ENCODE measurements at places on chromosomes 5 and 9.

GRCh38 chr5:44387921-44388320 is 1.3 kb downstream of the FGF10 start:
- DNase-seq, result no peak

DNA sequence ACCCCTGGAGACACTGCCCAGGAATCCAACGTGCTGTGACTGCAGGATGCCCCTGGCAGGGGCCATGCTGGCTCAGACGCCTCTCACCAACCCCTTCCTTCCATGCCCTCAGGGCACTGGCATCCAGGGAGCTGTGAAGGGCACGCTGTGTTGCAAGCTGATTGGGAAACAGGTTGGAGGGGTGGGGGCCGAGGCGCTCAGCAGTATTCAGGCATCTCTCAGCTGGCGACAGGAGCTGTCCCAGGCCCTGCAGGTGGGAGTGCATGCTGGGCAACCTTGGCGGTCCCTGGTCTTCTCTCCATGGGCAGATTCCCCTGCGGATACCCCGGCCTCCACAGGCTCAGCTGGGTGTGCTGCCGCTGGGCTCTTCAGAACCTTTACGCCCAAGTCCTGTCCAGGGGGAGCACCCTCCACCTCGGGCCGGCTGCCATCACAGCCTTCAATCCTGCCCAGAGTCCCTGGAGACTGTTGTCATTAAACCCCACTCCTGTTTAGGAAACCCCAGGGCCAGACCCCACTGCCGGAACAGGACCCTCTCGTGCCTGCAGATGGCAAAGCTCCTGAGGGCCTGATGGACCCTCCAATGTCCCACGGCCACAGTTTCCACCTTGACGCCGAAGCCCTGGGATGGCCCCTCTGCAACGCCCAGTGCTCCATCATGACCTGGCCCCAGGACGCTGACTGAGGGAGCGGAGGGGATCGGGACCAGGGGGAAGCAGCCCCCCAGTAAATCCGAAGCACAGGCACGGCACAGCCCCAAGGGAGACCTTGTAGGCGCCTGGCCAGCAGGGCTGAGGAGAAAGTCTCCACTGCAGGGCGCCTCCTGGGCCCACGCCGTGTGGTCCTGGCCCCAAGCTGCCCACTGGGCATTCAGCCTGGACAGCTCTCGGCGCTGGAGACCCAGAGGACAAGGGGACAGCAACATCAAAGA is 9.3 kb downstream of the TPPP start:
- DNase-seq, result no peak

DNA sequence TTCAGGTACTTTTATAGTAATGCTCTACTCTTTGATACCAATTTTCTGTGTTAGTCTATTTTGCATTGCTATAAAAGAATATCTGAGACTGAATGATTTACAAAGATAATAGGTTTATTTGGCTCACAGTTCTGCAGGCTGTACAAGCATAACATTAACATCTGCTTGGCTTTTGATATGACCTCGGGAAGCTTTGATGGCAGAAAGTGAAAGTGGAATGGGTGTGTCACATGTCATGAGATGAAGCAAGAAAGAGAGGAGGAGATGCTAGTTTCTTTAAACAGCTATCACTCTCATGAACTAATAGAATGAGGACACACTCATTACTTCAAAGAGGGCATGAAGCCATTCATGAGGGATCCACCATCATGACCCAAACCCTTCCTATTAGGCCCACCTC is 270.9 kb upstream of the IL12B start:
- DNase-seq, result no peak

GRCh38 chr5:169637085-169637548 is at the start of gene DOCK2:
DOCK2 (plus strand) TSS chr5:169637275; CDS start chr5:169637327, 52 bp downstream.
- DNase-seq, result peak; percentile 54

- DNase-seq, result no peak
These were observed 13.5 kb upstream of the FREM1 start for GRCh38 chr9:14923701-14924100.

GRCh38 chr5:116576053-116576713 is 1.6 kb upstream of the SEMA6A start:
- peak; percentile 2 for DNase-seq

- no peak for DNase-seq
These were observed 157.8 kb upstream of the RASEF start for GRCh38 chr9:83220730-83221129.

DNA sequence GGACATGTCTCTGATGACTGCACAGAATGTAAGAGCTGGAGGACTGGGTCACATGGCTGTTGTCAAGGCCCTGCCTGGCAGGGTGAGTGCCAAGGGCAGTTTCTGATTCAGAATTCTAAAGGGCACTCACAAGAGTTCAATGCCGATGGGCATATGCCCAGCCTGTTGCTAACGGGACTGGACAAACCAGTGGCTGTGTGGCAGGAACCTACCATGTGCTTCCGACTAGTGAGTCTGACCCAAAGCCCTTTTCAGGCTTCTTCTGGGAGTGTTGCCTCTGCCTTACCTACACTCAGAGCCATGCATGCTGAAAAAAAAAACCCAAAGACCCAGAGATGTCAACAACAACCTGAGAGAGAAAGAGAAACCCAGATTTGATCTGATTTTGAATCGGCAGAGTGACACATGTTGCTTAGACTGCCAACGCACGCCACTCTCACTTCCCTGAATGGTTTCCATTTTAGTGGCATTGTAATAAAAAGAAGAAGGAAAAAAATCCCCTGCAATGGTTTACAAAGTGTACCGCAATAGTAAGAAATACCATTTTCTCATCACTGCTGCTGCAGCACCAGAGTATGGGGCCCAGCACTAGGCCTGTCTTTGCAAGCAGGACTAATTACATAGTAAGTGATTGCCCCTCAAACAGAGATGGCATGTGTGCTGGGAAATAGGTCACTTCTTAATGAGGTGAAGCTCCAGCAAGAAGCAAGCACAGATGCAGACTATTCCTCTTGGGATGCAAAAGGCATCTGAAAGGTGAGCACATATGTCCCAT is 194.3 kb downstream of the PALM2AKAP2 start:
- DNase-seq, result peak; percentile 53

GRCh38 chr9:3730511-3730922 is 204.7 kb upstream of the RFX3 start:
- DNase-seq, result no peak

GRCh38 chr9:122656378-122656777 is 1.0 kb downstream of the OR1B1 start:
- no peak for DNase-seq

GRCh38 chr5:92409134-92409533 is 1026.0 kb upstream of the ARRDC3 start:
- no peak for DNase-seq

- DNase-seq, result no peak
These were observed 70.4 kb downstream of the GADD45G start for GRCh38 chr9:89675058-89675742.

GRCh38 chr9:87883990-87884389 is 1.3 kb downstream of the SPATA31E1 start:
- no peak for DNase-seq

DNA sequence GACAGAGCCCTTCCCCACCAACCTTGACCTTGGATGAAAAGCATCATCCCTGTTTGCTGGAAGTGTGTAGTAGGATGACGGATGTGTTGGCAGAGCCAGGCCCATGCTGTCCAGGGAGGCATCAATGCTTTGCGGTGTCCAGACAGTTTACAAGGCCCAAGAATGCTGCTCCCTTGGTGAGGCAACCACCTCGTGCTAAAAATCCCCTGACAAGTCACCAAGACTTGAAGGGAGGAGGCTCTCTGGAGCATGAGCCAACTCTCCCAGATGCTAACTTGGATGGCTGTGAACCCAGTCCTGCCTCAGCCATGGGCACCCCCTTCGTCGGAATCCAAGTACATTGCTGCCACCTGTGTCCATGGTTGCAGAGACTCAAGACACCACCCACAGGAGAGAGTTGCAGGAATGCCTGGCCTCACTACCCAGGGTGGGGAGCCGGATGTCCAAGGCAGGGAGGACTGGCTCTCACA is 9.5 kb upstream of the NKD2 start:
- DNase-seq, result no peak

- no peak for DNase-seq
These were observed 463.1 kb downstream of the NR2F1-AS1 start for GRCh38 chr5:93117751-93118531.

DNA sequence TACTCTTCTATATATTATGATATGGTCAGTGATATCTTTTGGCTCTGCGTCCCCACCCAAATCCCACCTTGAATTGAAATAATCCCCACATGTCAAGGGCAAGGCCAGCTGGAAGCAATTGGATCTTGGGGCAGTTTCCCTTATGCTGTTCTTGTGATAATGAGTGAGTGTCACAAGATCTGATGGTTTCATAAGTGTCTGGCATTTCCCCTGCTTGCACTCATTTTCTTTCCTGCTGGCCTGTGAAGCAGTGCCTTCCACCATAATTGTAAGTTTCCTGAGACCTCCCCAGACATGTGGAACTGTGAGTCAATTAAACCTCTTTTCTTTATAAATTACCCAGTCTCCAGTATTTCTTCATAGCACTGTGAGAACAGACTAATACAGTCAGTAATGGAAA is 45.0 kb upstream of the TNC start:
- DNase-seq, result no peak

GRCh38 chr5:174223355-174223754 is 177.8 kb downstream of the NSG2 start:
- no peak for DNase-seq

DNA sequence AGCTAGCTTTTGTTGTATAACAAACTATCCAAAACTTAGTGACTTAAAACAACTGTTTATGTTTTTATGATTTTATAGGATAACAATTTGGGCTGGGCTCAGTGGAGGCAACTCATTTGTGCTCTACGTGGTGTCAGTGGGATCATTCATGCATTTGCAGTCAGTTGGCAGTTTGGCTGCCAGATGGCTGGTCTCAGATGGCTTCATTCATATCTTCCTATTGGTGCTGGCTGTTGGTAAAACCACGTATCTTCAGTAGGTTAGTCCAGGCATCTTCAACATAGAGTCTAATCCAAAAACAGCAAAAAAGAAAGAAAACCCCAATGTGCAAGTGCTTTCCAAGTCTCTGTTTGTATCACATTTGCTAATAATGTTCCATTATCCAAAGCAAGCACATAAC is 51.7 kb upstream of the RIC1 start:
- no peak for DNase-seq

GRCh38 chr5:147935032-147935431 is 28.7 kb upstream of the C5orf46 start:
- no peak for DNase-seq

GRCh38 chr5:138831703-138832102 is 43.4 kb downstream of the LRRTM2 start:
- no peak for DNase-seq

DNA sequence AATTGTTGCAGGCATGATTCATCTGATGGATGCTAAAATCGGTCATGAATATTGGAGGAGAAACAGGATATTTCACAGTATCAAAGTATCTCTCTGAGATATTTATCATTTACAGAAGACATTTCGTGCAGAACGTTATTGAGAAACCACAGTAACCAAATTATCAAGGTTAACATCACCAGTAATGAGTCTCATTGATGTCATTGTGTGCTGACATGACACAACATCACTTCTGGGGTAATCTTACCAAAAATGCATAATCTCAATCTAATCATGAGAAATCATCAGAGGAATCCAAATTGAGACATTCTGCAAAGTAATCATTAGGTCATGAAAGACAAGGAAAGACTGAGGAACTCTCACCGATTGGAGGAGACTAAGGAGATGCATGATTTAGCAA is 42.7 kb downstream of the C5orf22 start:
- no peak for DNase-seq

- no peak for DNase-seq
These were observed 15.6 kb downstream of the MLLT3 start for GRCh38 chr9:20606652-20607051.

GRCh38 chr9:13439685-13440476 is 160.4 kb upstream of the MPDZ start:
- no peak for DNase-seq

DNA sequence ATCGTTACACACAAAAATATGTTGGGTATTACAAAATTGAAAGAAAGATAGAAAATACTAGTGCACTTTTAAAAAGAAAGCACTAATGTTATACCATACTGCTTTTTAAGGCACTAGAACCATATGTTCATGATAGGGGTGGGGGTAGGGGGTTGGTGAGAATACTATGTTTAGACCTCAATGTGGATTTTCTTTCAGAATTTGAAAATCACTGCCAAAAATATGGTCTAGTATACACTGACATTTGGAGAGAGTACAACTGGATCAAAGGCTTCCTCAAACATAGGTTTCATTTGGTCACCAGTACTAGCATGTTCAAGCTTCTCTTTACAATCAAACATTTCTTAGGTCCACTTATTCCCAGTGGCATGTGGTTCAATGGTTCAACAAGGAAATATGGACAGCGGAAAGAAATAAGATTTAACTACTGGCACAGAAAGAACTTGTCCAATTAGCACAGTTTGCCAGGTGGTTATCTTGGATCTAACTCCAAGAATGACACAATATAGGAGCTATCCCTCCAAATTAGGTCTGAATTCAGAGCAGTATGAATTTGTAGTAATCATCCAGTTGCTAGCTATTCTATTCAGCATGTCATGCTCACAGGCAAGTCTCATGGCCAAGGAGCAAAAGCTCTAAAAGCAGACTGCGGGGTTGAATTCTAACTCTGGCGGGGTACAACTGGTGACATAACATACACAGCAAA is 139.3 kb downstream of the SLC24A2 start:
- no peak for DNase-seq

GRCh38 chr5:136901-137300 is 44.9 kb downstream of the PLEKHG4B start:
- DNase-seq, result no peak

GRCh38 chr5:137753691-137754187 is 424 bp downstream of the HNRNPA0 start:
- DNase-seq, result peak; percentile 16

Measured in activated CD4-positive, alpha-beta T cell treated with anti-CD3 and anti-CD28 coated beads, Interleukin-2, amount 50 U/mL, for 24 hours (primary cell).